Uterine smooth muscle cell (primary cell): ENCODE measurements at places on chromosomes 16 and 17. TPM values are rescaled to one million over a fixed set of nuclear protein-coding genes. Genes with fewer than 3 reads are reported as not detected.

ABCC3 gene
- 2.2 and 8.7 TPM in 2 replicates for total RNA-seq

TPPP3 gene
- total RNA-seq = 0.62 and 0.77 TPM in 2 replicates

MRPL45 gene
- 30.7 and 33.0 TPM in 2 replicates for total RNA-seq

MYOCD gene
- total RNA-seq = 0.11 and 0.12 TPM in 2 replicates

CBX2 gene
- 2.0 and 2.3 TPM in 2 replicates for total RNA-seq

HCRT gene
- not detected in 2 replicates for total RNA-seq

C16orf74 gene
- 18.6 and 26.5 TPM in 2 replicates for total RNA-seq

KRTAP17-1 gene
- 0.12 and 0.33 TPM in 2 replicates for total RNA-seq

TSPAN10 gene
- 1.3 and 4.0 TPM in 2 replicates for total RNA-seq

CES4A gene
- 1.00 and 2.2 TPM in 2 replicates for total RNA-seq

NAA38 gene
- total RNA-seq = 59.4 and 81.0 TPM in 2 replicates

ITGAX gene
- total RNA-seq = 1.2 and 3.4 TPM in 2 replicates

KRT25 gene
- total RNA-seq = not detected in 2 replicates

VAT1L gene
- 18.7 TPM in 2 replicates for total RNA-seq

SLC52A1 gene
- total RNA-seq = under 0.01 and 0.37 TPM in 2 replicates

PDE6G gene
- total RNA-seq = 0.25 TPM in 1 of 2 replicates, not detected in the other

ANKRD13B gene
- total RNA-seq = 2.8 and 5.0 TPM in 2 replicates
